Hepatic stellate cell (primary cell): ENCODE measurements at places on chromosomes 12 and 14.

DNA sequence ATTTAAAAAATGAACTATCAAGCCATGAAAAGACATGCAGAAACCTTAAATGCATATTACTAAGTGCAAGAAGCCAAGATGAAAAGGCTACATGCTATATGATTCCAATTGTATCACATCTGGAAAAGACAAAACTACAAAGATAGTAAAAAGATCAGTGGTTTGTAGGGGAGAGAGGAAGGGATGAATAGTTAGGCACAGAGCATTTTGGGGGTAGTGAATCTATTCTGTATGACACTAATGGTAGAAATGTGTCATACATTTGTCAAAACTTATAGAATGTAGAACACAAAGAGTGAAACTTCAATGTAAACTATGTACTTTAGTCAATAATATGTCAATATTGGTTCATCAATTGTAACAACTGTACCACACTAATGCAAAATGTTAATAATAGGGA, 20.8 kb downstream of the TXNDC16 start:
- no peak for DNase-seq

GRCh38 chr14:104681689-104682074, 7.7 kb upstream of the INF2 start:
- DNase-seq, result peak; percentile 96

DNA sequence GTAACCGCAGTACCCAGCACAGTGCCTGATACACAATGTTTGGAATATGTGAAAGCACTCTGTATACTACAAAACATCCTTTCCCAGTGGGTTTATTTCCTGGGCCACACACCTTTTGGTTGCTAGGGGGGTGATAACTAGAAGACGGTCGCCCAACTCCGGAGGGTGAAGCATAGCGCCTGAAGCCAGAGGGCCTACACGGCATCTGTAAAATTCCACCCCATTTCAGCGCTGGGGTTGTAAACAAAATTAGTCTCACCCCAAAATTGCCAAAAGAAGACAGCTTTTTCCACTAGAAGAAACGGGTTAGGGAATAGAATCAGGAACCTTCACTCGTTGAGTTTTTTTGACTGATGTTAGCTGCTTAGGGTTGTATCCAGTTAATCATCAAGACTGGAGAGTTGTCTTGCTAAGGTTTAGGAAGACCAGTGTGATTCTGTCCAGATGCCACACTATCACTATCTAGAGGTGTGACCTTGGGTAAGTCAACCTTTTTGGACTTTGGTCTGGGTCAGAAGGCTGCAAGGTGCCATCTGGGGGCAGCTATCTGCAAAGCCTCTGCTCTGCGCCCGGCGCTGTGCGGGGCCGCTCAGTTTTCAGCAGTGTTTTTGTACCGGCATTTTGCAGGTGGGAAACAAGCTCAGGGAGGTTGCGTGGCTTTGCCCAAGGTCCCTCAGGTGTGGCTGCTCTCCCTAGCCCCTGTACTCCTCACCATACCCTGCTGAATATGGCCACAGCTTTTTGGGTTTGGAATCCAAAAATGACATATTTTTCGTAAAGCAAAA, 1.3 kb downstream of the ZNF839 start:
- no peak for DNase-seq

GRCh38 chr14:80946187-80946586, 4.6 kb upstream of the CEP128 start:
- no peak for DNase-seq

- no peak for DNase-seq
Observed at GRCh38 chr14:60179431-60179869, 14.3 kb upstream of the DHRS7 start.

DNA sequence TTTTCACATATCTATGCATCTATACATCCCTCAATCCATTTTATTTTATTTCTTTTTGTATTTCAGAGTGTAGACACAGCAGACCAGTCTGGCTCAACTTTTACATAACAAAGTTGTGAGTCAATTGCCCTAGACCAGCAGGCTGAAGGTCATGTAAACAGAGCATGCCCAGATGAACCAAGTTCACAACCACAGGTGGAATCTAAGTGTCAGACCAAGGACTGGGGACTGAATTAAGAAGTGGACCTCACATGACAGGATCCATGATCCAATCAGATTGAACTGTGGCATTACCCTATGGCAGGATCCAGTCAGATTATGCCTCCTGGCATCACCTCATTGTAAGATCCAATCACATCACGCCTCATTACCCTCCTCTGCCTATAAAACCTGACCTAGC, 455.8 kb downstream of the SOX5 start:
- DNase-seq, result no peak

GRCh38 chr12:124381456-124382296, 86.8 kb downstream of the RFLNA start:
- DNase-seq, result peak; percentile 81

- DNase-seq, result no peak
Observed at GRCh38 chr12:120352117-120352516, 16.8 kb downstream of the MSI1 start.

GRCh38 chr14:81023095-81023710, 67.8 kb downstream of the TSHR start:
- DNase-seq, result no peak

GRCh38 chr14:54105898-54106297, 149.3 kb upstream of the BMP4 start:
- no peak for DNase-seq

DNA sequence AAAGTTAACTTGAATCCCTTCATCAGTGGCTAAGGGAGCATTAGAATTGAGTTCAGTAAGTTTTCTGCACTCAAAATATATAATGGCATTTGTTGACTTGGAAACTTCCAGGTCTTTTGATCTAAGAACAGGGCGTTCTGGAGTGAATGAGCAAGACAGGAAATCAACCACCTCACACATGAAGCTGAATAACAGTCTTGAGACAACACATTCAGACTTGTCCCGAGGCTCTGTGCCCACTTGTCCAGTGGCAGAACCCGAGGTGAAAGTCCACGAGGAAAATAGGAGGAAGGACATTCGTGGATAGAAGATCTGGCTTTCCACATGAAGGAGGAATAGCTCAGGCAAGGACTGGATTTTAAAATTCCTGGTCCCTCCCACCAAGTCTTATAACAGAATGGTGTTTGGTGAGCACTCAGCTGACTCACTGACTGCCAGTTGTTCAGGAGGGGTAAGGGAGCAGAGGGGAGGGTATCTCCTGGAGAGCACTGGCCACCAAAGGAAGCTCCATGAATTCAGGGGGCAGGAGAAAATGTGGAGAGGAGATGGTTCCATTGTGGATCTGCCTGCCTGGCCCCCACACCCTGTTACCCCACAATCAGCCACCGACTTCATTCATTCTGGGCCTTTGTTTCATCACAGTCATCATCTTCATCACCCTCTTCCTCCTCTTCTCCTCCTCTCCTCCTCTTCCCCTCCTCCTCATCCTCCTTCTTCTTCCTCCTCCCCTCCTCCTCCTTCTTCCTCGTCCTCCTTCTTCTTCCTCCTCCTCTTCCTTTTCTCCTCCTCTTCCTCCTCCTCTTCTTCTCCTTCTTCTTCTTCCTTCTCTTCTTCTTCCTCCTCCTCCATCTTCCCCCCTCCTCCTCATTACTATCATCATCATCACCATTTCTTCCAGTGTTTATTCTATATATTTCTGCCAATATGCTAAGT, 620.1 kb downstream of the MED13L start:
- no peak for DNase-seq

GRCh38 chr14:55874785-55875184, 243.4 kb upstream of the PELI2 start:
- DNase-seq, result no peak

DNA sequence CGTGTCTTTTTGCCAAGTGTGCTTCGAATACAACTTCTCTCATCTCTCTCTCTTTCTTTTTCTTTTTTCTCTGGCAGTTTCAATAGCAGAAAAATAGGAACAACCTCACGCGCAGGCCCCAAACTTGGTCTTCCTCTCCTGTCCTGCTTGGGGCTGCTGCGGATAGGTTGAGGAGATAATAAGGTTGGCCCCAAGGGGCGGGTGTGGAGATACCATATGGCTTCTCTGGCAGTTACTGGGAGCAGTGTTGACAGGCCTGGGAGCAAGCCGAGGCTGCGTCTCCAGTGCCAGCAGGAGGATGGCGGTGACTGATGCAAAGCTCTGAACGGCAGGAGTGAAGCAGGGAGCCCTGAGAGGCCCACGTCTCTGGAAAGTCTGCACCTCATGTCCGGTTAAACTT, 89.5 kb upstream of the MANSC4 start:
- no peak for DNase-seq

- DNase-seq, result no peak
Observed at GRCh38 chr12:82973592-82973991, 286.9 kb downstream of the TMTC2 start.

GRCh38 chr12:15472036-15472435, 149.7 kb downstream of the PTPRO start:
- DNase-seq, result no peak

- no peak for DNase-seq
Observed at GRCh38 chr14:103916636-103917262, 11.5 kb upstream of the TDRD9 start.

DNA sequence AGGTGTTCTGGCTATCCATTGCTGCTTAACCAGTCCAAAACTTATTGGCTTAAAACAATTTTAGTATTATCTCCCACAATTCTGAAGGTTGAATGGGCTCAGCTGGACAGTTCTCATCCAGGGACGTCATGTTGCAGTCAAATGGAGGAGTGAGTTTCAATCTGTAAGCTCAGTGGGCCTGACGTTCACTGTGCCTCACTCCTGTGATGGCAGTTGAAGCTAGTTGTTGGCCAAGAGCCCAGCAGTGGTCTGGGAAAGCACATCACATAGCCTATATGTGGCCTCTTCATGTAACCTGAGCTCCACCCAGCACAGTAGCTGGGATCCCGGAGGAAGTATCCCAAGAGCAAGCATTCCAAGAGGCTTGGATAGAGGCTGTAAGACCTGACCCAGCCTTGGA, 40.6 kb upstream of the CDKN3 start:
- no peak for DNase-seq

GRCh38 chr12:69468237-69469026, 1.8 kb upstream of the FRS2 start:
- no peak for DNase-seq

DNA sequence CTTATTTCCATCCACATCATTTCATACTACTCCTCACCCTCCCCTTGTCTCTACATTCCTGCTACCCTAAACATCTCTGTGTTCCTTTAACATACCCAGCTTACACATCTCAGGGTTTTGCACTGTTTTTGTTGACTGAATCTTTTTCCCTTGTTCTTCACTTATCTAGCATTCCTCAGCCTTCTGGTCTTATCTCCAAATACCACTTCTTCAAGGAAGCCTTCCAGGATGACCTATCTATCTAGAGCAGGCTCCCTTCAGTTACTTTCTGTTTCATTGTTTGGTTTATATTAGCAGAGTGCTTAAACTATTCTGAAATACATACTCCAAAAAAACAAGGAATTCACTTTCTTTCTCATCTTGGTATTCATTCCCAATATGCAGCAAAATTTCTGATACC, 353.1 kb downstream of the NAV3 start:
- no peak for DNase-seq

- no peak for DNase-seq
Observed at GRCh38 chr12:93003531-93004239, 74.6 kb upstream of the EEA1 start.

DNA sequence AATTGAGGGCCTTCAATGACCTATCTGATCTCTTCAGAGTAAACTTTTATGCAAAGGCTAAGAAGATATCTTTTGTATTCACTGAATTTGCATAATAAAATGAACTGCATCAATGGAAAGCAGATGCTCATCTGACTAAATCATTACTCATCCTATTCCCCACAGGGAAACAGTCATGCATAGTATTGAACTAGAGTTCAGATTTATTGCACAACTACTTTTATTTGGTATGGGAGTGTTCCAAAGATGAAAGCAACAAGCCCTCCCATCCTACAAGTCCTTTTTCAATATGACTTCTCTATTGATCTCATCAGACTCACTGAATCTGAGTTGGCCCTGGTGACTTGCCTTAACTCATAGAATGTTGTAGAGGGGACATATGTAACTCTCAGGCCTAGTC, 159.8 kb downstream of the KITLG start:
- peak; percentile 37 for DNase-seq

DNA sequence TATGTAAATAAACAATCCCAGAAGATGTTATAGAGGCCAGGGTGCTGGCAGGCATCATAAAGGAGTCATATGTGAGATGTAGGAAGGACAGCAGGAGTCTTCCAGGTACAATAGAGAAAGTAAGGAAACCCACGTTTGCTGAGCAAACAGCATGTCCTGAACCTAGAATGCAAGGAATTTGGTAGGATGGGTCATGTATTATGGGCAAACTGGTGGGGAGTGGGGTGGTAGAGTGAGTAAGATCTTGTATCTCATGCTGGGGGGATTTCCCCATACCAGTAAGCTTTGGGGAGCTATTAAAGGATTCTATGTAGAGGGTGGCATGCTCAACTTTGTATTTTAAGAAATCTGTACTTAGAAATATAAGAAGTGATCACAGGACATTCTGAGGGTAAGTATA, 41.0 kb downstream of the CDKL1 start:
- DNase-seq, result no peak

DNA sequence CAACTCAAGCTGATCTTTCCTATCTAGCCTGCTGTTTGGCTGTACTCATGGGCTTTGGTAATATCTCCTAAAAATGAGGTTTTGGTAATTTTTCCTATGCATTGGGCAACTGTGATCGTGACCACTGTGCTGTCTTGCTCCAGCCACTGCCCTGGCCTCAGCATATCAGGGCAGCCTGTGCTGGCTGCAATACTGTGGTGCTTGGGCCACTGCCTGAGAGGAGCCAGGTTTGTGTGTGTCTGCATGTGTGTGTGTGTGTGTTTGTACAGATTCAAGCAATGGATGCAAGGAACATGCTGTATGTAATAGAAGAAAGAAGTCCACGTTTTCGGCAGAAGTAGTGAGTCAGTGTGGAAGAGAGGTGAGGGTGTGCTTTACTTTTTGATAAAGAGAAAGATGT, 13.0 kb downstream of the ERG28 start:
- DNase-seq, result no peak

DNA sequence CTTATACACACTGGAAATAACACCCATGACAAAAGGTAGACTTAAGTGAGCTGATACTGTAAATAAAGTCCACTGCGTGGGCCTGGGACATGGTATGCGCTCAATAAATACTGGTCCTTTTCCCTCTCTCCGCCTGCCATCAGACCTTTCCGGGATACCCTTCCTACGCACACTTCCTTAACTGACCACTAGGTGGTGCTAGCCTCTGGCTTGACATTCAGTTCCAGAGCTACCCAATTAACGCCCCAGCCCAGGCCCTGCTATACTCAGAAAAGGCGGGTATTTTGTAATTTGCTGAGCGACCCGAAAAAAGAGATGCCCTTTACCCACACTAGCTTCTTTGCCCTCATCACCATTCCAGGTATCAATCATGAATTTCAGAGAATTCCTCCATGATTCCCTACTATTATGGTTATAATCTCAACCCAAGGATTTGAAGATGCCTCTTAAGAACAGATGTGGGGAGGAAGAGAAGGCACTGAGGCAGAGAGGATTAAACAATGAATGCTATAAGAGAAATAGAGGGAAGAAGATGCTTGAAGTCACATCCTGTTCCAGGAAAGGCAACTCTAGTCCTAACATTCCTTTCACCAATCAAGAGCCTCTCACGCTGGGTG, 3.9 kb upstream of the LRP1 start:
- DNase-seq, result peak; percentile 75

GRCh38 chr12:51441583-51441982, 17.0 kb downstream of the SLC4A8 start:
- DNase-seq, result peak; percentile 52

- no peak for DNase-seq
Observed at GRCh38 chr12:96308881-96309280, 91.4 kb downstream of the CDK17 start.
